ENCODE measurements at places on chromosomes 5 and 9.

- DNase-seq: no peak
Observed at GRCh38 chr9:113556877-113557593, 93.5 kb downstream of the RGS3 start.

GRCh38 chr5:121421646-121422045 lies 430.0 kb upstream of the FTMT start:
- no peak for DNase-seq

DNA sequence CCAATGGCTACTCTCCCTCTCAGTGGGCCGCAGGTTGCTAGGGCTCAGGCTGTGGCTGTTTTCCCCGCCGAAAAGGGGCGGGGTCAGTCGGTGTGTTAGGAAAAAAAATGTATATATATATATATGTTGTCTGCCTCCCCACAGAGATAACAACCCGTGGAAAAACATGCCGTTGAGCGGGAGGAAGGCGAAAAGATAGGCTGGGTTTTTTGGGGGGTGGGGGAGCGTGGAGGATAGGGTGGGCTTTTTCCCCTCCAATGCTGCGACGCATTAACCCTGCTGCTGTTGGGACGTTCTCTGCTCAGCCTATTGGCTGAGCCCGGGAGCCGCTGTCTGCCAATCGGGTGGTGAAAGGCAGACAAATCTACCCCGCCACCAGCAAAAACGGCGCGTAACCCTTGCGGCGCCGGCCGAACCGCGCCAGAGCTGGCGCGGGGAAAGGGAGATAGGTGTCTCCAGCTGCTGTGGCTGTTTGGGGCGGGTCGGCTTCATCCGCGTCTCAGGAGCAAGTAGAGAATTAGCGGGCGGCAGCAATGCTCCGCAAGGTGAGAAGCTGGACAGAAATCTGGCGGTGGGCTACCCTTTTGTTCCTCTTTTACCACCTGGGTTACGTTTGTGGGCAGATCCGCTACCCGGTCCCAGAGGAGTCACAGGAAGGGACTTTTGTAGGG lies at the start of gene PCDHGC4:
PCDHGC4 (plus strand) TSS at position 390 of the 671 bp plus-strand sequence; CDS start at position 534, 144 bp downstream.
- no peak for DNase-seq

GRCh38 chr5:109163336-109163735 lies 246.4 kb downstream of the PJA2 start:
- DNase-seq: no peak

DNA sequence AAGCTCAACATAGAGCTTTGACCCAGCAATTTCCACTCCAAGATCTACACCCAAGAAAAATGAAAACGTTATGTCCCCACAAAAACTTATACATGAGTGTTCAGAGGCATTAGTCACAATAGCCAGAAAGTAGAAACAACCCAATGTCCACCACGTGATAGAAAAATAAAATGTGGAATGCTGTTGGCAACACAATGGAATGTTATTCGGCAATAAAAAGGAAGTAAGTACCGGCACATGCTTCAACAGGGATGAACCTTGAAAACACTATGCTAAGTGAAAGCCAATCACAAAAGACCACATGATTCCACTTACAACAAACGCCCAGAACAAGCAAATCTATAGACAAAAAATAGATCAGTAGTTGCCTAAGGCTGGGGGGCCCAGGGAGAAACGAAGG lies 6.0 kb downstream of the UBQLN1 start:
- no peak for DNase-seq

GRCh38 chr9:90861826-90862740 lies 60.5 kb downstream of the SYK start:
- no peak for DNase-seq

- DNase-seq: no peak
Observed at GRCh38 chr9:136596630-136597031, 50.8 kb upstream of the NOTCH1 start.

GRCh38 chr9:33453999-33454660 lies 6.7 kb upstream of the AQP3 start:
- no peak for DNase-seq

GRCh38 chr5:109030360-109031143 lies 282.9 kb downstream of the FER start:
- DNase-seq: no peak

DNA sequence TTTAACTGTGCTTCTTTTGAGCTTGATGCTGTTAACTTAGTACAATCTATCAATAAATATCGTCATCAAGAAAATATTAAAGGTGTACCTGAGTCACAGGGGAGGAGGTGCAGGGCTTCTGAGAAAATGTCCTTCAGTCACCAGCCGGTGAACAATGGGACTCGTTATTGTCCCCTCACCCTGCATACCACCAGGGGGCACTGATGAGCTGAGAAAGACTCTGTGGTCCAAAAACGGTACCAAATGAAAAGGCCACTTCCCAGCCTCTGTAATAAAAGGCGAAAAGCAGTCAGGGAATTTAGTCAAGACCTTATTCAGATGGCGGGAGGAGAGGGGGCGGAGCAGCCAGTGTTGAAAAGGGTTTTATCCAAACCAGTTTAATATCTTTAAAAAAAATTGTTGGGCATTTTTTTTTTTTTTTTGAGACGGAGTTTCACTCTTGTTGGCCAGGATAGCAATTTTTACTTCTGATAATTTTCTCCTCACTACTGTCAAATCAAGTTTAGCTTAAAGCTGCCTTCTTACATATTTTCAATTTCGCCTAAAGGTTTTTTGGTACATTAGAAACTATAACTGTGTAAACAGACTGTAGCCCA lies 271.9 kb upstream of the ADAMTS16 start:
- no peak for DNase-seq

GRCh38 chr5:96611946-96612345 lies 50.2 kb upstream of the CAST start:
- DNase-seq: no peak

DNA sequence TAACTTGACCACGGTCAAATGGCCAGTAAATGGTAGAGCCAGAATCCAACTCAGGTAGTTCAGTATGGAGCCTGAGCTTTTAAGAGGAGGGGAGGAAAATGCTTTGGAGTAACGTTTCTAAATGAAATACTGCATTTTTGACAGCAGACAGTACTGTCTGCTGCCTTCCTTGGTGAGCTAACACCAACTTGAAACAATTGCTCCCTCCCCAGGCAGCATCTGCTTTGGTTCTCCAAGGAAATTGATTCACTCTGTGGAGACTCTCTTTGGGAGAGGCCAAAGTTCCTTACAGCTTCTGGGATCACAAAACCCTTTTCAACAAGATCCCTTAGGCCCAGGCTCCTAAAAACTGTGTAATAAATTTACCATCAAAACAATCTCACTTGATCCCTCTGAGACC lies 75.2 kb upstream of the SSBP2 start:
- DNase-seq: no peak

DNA sequence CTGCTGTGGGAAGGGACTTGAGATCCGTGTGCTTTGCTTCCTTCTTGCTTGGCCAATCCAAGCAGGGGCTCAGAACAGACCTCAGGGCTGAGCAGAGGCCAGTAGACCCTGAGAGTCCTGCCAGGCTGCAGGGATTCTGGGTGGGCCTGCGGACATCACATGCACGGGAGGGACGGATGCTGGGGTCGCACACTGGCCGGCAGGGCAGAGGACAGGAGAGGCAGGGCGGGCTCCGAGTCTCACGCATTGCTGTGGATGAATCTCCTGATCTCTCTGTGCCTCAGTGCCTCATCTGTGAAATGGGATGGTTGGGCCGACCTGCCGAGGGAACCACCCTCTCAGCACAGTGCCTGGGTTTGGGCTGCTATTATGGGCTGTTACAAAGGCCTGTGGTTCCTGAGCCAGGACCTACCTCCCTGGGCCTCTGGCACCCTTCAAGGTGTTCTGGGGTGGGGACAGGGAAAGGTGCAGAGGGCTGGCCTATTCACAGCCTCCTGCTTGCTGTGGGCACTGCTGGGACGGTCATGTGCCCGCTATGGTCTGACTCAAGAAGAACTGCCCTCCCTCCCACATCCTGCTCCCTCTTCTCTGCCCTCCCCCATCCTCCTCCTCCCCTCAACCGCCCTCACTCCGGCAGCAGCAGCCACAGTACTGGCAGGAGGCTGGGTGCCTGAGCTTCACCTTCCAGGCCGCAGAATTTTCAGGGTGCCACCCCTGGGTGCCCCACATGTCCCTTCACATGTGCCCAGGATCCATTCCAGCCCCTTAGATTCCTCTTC lies 43.3 kb downstream of the NCS1 start:
- no peak for DNase-seq

- no peak for DNase-seq
Observed at GRCh38 chr9:124835026-124835557, 18.2 kb upstream of the WDR38 start.

GRCh38 chr9:121989010-121989409 lies 104.1 kb downstream of the TTLL11 start:
- DNase-seq: no peak

GRCh38 chr5:66851306-66851705 lies 255.1 kb downstream of the MAST4 start:
- no peak for DNase-seq

DNA sequence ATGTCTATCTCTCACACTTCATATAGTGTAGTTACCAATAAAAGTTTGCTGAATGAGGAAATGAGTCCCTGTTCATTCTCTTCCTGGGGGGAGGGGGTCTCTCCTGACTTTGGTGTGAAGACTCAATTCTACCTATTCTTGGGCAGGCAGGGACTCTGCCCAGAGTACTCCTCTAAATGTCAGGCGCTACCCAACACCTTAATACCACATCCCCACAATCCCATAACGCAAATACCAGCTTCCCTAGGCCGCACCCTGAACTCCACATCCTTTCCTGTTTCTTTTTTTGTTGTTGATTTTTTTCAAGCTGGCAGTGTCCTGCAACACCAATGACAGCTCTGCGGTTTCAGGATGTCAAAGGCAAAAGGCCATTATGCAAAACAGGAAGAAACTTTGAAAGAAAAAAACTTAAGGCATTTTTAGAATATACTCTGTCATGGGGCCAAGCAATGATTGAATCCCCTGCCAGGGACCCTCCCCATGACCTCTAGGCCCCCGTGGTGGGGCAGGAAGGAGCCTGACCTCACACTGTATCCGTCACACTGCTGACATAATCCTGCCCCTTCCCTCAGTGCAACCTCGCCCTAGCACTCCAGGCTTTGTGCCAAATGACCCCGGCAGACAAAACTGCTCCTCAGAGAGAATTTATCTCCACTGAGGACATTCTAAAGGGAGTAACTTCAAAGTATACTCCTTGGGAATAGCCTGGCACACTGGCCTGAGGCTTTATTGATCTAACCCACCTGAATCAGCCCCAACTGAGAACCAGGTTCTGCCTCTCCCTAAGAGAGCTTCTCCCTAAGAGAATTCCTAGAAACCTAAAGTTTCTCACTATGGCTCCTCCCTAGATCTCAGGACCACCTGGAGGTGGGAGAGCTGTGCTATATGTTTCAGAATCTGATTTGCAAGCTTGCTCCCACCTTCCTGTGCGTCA lies 8.0 kb downstream of the B4GALT1 start:
- DNase-seq: no peak

DNA sequence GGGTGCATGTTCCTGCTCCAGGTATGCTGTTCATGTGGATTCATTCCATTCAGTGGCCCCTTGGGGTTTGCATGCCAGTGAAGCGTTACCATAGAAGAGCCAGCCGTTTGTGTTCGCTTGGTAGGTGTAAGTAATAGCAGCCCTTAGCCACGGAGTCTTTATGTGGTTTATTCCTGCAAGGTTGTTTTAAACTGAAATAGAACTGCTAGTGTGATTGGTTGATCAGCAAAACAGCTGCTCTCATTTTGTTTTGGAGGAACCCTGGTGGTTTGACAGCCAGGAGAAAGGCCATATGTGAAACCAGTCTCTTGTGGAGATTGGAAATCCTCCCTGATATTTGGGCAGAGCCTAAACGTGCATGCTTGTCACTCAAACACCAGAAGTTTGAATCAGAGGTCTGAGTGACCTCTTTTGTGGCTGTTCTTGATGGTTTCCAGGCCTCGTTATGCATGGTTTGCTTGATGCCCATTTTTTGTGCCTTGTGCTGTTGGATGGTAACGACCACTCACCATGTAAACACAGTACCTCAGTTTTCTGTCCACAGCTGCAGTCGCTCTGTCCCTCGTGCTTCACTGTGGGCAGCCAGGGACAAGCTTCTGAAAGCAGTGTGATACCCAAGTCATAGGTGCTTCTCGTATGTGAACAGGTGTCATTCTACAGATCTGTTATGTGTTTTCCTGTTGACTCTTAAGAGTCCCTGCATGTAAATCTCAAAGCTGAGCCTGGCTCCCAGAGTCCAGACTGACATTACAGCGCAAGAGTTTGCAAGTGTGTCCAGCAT lies 58.3 kb upstream of the NXNL2 start:
- DNase-seq: no peak

DNA sequence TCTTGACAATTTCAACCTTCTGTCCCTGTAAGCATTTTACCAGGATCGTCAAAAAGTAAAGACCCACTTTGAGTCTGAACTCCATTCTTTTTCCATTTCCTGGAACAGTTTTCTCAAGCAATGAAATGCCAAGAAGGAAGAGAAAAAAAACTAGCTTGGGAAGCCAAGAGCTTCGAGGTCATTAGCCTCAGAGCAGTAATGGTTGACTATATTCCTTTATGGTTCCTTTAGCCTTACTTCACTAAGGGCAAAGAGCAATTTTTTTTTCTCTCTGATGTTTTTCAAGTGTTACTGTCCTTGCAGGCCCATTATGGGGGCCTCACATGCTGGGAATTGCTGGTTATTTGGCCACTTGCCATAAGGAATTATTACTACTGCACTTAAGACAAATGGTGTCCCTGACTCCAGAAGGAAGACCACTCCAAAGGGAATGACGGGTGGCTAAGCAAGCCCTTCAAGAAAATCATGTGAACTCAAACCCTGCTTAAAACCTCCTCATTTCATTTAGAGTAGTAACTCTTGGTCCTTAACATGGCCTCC lies 37.1 kb downstream of the BNC2 start:
- DNase-seq: no peak

- DNase-seq: no peak
Observed at GRCh38 chr5:36908544-36909260, 32.1 kb downstream of the NIPBL start.

DNA sequence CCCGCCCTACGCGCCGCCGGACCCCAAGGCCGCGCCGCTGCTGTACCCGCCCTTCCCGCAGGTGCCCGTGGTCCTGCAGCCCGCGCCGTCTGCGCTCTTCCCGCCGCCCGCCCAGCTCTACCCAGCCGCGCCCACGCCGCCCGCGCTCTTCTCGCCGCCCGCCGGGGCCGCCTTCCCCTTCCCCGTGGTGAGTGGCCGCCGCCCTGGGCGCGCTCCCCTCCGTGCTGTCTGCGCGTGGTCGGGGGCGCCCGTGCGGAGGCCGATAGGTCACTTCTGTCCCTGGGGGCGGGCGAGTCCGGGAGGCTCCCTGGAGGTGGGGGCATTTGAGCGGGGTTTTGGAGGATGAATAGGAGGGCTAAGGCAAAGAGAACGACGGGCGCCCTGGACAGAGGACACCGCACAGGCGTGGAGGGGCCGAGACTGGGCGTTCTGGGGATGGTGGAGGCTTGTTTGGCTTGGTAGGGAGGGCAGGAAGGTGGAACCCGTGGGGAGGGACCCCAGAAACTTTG lies 9.6 kb downstream of the PRRT1B start:
- DNase-seq: no peak

DNA sequence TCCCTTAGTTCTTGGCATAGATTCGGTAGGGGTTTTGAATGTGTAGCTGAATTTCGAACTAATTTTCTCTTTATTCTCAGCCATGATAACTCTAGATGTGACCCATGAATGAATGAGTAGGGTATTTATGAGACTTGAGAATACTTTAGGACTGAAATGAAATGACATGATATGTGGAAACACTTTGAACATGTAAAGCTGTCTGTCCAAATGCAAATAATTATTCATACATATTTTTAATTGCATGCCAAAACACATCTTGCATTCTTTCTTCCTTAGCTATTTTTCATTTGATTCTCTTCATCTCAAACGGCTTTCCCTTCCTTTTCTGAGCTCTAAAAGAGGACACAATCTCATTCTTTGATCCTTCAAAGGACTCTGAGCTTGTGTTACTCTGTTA lies 3.4 kb downstream of the NNT start:
- DNase-seq: no peak

- DNase-seq: no peak
Observed at GRCh38 chr9:880725-881124, 39.2 kb downstream of the DMRT1 start.

All from stimulated activated CD8-positive, alpha-beta memory T cell treated with anti-CD3 and anti-CD28 coated beads, Interleukin-7, amount 100 ng/mL, for 1 hour (primary cell).